NCI-H1092 (cell line): ENCODE measurements at places on chromosomes 13 and 19.

- no peak for DNase-seq
Observed at GRCh38 chr19:40238775-40239174, 12.3 kb upstream of the CCNP start.

GRCh38 chr13:98480915-98481877 is 95.7 kb downstream of the STK24 start:
- no peak for DNase-seq

DNA sequence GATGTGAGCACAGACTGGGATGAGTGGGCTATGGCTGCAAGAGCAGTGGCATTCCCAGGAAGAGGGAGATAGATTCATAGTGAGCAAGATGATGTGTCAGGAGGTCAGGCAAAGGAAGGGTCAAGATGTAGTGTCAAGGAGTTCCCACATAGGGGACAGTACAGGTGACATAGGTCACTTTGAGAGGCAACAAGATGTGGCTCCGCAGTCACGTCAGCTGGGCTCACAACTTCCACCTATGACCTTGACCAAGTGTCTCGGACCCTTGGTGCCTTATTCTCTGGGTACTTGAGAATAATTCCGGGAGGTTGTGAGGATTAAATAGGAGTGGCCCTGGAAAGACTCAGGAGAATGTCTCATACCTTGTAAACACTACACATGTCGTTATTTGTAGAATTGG is 10.5 kb downstream of the ZNF317 start:
- DNase-seq, result no peak

DNA sequence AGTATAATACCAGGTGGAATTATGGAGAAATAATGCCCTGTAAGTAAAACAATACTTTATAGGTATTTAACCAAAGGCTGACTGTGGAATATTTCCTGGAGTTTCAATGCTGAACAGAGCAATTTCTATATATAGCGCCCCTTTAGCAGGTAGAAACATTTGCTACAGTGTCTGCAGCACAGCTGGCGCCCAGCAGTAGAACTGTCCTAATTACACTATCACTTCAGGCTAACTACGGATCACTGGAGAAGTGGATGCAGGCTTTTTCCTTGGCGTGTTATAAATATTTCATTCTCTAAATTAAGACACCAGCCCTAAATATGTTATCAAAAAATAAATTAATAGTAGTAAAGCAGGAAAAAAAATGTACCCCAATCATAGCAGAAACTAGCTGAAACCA is 3.1 kb downstream of the SHISA2 start:
- DNase-seq, result no peak

- DNase-seq, result no peak
Observed at GRCh38 chr19:18284712-18285360, 3.4 kb upstream of the JUND start.

GRCh38 chr19:55370305-55370988 is at the start of gene IL11:
TSS of gene IL11 (minus strand) at chr19:55370463. CDS start at chr19:55370310, 153 bp downstream.
- no peak for DNase-seq

GRCh38 chr19:42250183-42250665 is 4.7 kb downstream of the ERF start:
- DNase-seq, result no peak

DNA sequence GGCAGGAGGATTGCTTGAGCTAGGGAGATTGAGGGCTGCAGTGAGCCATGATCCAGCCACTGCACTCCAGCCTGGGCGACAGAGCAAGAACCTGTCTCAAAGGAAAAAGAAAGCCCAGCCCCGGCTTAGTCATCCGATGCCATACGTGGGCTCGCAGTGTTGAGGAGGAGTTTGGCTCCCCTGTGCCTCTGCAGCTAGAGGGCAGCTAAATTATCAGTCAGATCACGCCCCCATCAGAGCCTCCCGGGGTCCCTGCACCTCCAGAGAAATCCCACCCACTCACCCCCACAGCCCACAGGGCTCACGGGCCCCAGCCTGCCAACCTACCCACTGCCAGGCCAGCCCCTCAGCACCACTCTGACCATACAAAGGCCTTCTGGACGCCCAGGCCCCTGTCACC is 27.6 kb downstream of the MAU2 start:
- DNase-seq, result no peak

- no peak for DNase-seq
Observed at GRCh38 chr13:101417501-101417900, 1.2 kb upstream of the NALCN start.

- DNase-seq, result no peak
Observed at GRCh38 chr13:21075011-21075378, 13.6 kb upstream of the LATS2 start.

DNA sequence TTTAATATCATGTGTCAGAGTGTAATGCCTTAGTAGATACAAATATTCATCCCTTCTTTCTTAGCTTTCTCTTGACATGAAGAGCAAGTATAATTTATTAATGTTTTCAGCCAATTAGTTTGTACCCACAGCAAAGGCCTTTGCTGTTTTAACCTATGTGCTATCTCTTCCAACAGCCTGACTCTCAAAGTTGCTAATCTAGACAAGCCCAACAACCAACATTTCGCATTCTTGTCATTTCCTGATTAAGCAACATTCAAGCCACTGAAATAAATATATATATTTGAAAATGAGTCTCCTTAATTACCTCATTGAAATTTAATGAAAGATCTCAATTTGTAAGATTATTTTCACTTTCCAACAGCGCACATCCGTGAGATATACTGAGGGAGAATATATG is 18.5 kb downstream of the EPSTI1 start:
- no peak for DNase-seq

- DNase-seq, result no peak
Observed at GRCh38 chr19:2440515-2440914, 13.1 kb upstream of the TIMM13 start.

DNA sequence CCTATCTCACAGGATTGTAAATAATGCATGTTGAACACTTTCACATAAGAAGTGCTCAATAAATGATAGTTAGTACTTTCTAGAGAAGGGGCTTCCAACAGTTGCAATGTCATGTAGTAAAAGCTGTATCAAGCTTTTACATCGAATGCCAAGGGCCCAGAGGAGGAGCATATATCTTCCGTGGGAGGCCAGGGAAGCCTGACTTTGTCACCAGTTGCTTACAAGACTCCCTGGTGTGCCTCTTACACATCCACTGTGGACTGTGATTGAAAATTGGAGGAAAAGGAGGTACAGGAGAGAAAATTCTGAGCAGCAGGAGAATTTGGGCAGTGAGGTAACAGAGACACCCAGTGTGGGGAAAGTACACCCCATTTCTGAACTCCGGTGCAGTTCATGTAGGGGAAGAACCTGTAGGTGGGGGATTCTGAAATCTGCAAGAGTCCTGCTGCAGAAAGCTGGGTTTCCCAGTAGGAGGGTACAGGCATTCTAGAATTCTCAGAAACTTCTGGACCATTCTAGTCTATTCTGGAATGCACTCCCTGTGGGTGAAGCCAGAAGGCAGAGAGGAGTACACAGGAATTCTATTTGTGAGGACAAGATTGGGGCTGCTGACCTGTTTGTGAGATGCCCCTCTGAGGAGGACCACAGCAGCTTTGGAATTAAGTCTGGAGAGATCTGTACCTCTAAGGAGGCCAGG is 54.0 kb downstream of the ALOX5AP start:
- no peak for DNase-seq

DNA sequence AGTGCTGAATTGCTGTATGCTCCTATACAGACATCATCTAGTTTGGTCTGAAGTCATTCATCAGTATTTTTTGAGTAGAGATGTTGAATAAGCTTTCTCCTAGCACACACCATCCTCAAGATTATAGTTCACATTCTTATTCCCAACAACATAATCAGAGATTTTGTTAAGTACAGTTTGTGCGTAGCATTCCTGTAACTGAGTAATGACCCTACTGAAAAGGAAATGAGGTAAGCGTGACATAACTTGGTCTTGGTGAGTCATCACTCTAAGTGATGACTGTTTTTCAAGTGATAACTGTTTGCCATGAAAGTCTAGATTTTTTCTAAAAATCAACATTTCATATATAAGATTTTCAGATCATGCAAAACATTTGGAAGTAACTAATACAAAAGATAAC is 18.5 kb upstream of the FAM216B start:
- no peak for DNase-seq

DNA sequence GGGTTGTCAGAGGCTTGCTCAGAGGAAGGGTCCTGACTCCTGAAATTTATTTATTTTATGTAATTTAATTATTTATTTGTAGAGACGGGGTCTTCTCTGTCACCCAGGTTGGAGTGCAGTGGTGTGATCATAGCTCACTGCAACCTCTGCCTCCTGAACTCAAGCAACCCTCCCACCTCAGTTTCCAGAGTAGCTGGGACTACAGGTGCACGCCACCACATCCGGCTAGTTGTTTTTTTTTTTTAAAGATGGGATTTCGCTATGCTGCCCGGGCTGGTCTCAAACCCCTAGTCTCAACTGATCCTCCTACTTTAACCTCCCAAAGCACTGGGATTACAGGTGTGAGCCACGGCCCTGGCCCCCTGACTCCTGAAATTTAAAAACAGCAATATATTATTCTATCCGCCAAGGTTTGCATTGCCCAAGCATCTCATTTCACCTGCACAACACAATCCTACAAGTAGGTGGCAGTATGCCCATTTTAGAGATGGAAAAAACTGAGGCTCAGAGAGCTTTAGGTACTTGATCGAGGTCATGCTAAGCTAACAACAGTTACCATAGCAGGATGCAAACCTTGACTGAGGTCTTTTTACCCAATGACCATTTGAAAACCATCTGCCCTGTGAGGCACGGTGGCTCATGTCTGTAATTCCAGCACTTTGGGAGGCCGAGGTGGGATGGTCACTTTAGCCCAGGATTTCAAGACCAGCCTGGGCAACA is 18.1 kb downstream of the ARHGEF18 start:
- DNase-seq, result no peak

DNA sequence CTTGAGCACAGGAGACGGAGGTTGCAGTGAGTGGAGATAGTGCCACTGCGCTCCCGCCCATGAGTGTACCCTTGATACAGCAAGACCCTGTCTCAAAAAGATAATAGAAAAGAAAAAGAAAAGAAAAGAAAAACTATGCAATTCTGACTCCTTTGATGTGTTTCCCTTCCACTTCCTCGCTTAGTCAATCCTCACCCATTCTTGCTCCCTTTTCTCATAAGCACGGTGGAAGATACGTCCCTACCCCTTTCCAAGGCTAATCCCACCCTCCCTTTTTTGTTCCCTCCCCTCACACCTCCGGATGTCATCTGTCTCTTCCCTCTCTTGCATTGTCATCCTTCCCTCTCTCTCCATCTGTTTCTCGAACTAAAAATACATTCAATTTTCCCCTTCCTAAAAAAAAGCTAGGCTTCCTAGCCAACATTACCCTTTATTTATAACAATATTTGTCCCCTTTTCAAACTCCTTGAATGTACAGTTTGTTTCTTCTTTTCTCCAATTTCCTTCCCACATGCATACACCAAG is 40.5 kb upstream of the ITM2B start:
- no peak for DNase-seq

GRCh38 chr19:45575216-45575615 is 9.4 kb downstream of the OPA3 start:
- DNase-seq, result no peak

- DNase-seq, result no peak
Observed at GRCh38 chr19:31385744-31386143, 36.5 kb upstream of the TSHZ3 start.

- DNase-seq, result no peak
Observed at GRCh38 chr13:48741377-48741776, 87.6 kb downstream of the CYSLTR2 start.

DNA sequence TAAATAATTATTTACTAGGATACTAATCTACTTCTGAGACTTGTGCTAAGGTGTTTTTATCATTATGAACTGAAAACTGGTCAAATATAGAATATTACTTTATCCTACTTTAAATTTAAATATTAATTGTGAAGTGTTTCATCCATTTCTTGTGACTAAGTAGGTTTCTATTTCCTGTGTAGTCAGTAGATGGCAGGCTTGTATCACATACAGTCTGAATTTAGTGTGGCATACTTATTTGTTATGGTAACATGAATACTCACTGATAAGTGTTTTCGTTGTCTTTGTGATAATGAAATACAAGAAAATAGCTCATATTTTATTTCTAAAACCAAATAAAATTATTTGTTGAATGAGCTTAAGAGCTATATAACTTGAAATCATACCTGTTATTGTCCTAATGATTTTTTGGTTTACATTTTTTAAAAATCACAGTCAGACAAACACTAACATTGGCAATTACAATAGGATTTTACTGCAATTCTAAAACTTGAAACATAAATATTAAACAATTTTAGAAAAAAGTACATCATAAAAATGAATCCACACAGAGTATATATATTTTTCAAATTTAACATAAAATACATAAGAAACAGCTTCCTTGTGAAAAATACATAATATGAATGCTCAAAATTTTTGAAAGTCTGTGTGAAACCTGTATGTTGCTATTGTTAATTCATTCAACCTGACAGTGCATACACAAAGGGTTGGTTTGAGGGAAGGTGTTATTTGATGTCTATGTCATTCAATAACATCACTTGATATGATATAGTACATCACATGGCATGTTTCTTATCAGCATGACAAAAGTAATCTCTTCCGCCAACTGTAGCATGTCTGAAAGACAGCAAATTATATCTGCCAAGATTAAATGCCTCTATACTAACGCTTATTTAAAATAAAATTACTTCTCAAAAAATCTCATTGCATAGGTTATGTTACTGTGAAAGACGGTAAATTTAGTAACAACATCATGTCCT is 904.8 kb upstream of the PCDH20 start:
- DNase-seq, result peak; percentile 54

DNA sequence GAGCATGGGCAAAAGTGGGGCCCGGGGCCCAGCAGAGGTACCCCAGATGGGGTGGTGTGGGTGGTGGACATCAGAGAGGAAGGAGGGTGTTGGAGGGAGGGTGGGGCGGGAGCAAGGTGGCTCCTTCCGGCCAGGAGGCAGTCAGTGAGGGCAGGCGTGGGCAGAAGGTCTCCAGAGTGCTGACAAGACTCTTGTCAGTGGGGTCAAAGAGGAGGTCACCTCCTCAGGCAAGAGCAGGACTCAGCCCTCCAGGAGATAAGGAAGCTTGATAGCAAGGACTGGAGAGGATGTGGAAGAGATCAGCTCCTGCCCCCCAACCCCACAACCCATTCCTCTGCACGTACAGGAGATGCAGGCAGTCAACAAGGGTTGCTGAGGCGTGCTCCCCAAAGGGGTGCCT is 9.8 kb downstream of the GJA3 start:
- DNase-seq, result no peak

DNA sequence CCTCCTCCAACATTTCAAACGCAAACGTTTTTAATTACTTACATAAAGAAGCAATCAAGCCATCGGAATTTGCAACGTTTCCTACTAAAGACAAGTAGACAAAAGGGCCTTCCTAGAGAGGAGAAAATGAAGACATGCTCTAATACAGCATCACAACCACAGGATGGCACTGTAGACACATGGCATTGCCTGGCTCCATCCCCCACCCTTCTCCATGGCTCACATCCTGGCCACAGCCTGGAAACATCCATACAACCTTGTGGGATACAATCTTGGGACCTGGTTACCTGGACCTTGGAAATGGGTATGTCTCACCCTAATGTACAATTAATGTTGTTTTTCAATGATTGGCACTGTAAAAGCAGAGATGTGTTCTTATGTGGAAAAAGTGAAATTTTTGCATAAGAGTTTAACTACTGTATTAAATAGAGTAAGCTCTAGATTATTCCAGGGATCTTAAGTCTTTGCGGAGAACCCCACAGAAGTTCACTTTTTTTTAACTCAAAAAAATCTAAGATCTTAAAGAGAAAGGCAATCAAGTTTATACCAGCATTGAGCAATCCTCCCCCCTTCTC is 21.5 kb downstream of the EBPL start:
- peak; percentile 51 for DNase-seq
